Stimulated activated CD4-positive, alpha-beta T cell treated with anti-CD3 and anti-CD28 coated beads, Interleukin-1b, Interleukin-23, amount 100 ng/mL, for 1 hour (primary cell): ENCODE measurements at places on chromosomes 3 and 15.

GRCh38 chr3:138747225-138747624 is 87.5 kb downstream of the PIK3CB start:
- DNase-seq, result no peak

DNA sequence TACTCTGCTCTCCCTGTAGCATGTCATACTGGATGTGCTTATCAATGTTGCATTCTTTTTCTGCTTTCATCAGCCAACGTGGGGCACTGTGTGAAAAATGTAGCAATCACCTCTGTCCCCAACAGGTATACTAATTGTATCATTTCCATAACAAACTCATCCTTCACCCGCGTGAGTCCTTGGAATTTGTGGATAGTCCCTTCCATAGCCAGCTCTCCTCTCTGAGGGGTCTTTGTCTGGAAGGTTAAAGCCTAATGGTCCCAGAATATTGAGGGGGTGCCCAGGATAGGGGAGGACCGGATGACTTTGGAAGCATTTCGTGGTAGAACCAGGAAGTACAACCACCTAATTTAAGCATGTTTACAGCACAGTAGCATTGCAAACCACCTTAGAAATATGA is 124.6 kb downstream of the FOXB1 start:
- DNase-seq, result no peak

- DNase-seq, result no peak
Measured at GRCh38 chr3:52153389-52154096, 680 bp downstream of the POC1A start.

GRCh38 chr3:188137051-188137450 is 16.9 kb upstream of the LPP start:
- no peak for DNase-seq

- no peak for DNase-seq
Measured at GRCh38 chr15:77748078-77749064, 115.7 kb upstream of the LINGO1 start.

GRCh38 chr15:88635318-88635717 is 3.5 kb upstream of the ISG20 start:
- no peak for DNase-seq
